Stimulated activated CD4-positive, alpha-beta T cell treated with anti-CD3 and anti-CD28 coated beads, Interleukin-4, amount 100 ng/mL, for 4 hours (primary cell): ENCODE measurements at places on chromosomes 3 and 15.

DNA sequence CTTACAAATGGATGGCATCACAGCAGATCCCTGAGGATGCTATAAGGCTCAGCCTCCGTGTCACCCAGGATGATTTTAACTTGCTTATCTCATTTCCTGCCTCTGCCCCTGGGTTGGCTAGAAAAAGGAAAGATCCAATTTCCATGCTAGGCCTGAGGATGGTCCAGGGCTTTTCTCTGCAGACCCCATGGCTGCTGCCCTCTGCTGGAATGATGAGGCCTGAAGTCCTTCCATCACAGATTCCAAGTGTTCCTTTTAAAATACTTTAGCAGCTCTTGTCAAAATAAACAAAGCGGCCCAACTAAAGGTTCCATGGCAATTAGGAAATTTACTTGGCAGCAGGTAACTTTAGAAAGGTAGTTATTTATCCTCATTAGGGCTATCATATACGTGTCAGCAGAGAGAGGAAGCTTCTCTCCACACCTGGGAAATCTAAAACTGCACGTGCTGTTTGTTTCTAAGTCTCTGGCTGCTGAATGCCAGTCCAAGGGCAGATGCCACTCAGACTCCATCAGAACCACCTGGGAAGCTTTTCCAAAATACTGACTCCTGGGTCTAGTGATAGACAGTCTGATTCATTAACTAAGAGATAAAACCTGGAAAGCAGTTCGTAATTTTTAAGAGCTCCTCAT, 401.9 kb upstream of the IL12A start:
- no peak for DNase-seq

DNA sequence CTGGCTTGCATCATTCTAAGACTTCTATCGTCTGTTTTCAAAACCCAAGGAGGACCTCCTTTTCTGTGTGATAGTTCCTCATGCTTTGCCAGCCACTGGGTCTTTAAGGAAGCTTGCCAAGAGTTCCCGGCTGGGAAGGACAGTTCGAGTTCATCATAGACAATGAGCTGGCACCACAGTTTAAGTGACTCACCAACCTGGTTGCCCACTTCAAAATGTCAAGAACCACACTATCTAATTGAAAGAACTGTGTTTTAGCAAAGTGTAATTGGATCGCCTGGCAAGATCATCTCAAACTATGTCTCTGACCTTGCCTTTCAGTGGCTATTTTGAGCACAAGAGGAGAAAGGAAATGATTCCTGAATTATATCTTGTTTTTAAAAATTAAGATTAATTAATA, 27.9 kb downstream of the SOX2 start:
- no peak for DNase-seq

- DNase-seq = no peak
These were observed 162.5 kb downstream of the DPH6 start for GRCh38 chr15:35383506-35383905.

DNA sequence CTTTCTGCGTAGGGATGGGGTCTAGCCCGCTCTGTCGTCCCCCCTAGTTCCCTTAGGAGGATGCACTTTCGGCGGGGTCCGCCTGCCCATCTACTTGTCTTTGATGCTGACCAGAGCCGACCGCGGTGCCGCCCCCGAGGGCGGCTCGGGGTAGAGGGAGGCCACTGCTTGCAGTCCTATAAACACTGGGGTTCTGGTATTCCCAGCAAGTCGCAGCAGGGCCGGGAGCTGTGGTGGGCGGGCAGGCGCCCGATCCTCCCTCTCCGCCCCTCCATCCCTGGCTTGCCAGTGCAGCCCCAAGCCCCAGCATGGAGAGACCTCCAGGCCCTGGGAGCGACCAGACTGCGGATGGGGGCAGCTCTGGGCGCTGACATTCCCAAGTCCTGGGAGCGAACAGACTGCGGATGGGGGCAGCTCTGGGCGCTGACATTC, 830 bp downstream of the SEMA4B start:
- DNase-seq = no peak

DNA sequence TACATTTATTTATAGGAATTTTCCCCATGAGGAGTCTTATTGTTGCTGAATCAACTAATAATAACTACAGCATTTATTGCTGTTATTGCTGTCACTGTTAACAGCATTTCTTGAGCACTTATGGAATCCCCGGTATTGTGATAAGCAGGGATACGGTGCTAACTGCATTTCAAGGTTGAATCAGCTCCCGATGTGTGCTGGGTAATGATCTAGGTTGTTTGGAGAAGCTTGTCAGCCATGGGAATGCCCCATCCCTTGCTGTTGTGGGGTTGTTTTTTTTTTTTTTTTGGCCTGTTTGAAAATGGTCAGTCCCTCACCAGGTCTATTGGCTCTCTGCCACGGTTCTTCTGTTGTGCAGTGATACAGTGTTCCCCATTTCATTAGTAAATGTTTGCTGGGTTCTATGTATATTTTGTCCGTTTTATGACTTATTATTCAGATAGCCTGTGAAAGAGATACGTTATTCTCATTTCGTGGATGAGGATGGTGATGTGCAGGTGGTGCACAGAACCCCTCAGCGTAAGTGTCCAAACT, 48.5 kb downstream of the MED12L start:
- no peak for DNase-seq

GRCh38 chr3:42079701-42080452, 11.3 kb upstream of the TRAK1 start:
- no peak for DNase-seq

- no peak for DNase-seq
These were observed 120.0 kb downstream of the CYP19A1 start for GRCh38 chr15:51218299-51218938.

- DNase-seq = no peak
These were observed 43.0 kb upstream of the IL20RB start for GRCh38 chr3:136914739-136915138.

DNA sequence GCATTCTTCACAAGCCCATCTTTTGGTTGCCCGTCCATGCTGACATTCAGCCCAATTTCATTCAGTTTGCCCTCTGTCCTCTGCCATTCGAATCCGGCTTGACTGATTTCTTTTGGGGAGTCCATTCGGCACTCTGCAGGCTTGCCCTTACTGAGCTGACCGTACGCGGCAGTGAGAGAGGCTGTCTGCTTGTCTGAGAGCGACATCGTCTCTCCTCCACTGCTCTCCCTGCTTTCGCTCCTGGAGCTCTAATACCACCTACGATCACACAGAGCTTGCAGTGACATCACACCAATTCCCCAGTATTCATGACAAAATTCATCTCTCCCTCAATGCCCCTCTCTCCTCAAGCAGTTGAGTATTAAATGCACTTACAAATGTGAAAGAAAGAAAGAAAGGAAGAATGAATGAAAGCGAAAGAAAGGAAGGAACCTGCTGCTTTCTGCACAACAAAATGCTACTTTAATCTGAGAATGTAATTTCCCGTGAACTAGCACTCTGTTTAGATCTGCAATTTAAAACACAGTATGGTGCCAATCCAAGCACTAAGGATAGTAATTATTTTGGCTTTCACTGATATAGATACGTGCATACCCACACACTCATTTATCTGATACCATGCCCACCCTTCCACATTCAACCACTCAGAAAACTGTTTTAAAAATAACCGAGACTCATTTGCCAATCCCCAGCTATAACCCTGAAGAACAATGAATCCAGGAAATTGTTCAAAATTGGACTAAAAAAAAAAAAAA, 89.5 kb downstream of the DHX30 start:
- no peak for DNase-seq

DNA sequence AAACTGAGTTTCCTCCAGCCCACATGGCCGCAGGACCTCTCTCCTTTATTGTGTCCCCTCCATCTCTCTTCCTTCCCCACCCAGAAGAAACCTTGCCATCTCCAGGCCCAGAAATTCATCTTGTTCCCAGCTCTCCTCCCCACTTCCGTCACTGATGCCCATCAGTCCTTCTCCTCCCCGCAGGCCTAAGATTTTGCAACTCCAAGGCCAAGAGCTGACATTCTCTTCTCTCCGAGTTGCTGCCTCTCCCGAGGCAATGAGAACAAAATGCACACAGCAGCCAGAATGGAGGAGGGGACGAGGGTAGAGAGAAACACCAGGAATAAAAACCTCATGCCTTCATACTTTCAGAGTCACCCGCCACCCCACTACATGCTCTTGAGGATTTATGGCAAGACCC, 526.5 kb upstream of the PROK2 start:
- no peak for DNase-seq

- DNase-seq = no peak
These were observed 38.2 kb downstream of the TIMP4 start for GRCh38 chr3:12120374-12121140.

DNA sequence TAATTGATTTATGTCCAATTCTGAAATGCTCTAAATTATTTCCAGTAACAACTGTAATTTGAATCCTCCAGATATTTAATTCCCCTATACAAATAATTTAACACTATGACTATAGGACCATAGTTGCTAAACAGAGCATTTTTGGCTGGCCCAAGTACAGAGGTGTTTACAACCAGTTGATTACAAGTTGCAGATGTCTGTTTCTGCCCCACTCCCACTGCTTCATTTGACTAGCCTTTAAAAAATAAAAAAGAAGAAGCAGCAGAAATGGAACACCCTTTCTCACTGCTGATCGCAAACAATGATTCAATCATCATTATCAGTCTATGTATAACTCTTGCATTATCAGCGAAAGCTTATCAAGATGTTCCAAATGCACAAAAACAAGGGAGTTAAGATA, 54.6 kb downstream of the SENP7 start:
- DNase-seq = no peak

GRCh38 chr3:116669576-116669975, 40.0 kb upstream of the TUSC7 start:
- DNase-seq = no peak

GRCh38 chr15:93527374-93528050, 438.5 kb upstream of the RGMA start:
- DNase-seq = no peak

GRCh38 chr3:123430266-123430665, 18.6 kb downstream of the ADCY5 start:
- no peak for DNase-seq

- DNase-seq = no peak
These were observed 105.0 kb downstream of the GRM7 start for GRCh38 chr3:6965881-6966280.
